ENCODE measurements at places on chromosomes 11 and 22.

DNA sequence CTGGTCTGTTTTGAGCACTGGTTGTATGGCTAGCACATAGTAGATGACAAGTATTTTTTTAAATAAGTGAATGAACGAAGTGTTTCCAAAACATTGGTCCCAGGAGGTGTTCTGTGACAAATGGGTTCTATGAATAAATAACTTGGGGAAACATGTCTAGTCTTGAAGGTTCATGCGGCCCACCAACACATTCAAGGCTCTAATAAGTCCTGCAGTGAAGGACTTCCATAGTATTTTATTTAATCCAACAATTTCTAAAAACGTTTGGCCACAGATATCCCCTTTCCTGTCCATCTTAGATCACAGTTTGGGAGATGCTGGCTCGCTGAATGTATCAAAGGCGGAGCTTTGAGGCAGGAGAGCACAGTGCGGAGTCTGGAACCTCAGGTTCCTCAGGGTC lies 22.5 kb downstream of the PARVG start:
- DNase-seq, result no peak

- no peak for DNase-seq
Measured at GRCh38 chr11:70862093-70862492, 390.3 kb downstream of the SHANK2 start.

DNA sequence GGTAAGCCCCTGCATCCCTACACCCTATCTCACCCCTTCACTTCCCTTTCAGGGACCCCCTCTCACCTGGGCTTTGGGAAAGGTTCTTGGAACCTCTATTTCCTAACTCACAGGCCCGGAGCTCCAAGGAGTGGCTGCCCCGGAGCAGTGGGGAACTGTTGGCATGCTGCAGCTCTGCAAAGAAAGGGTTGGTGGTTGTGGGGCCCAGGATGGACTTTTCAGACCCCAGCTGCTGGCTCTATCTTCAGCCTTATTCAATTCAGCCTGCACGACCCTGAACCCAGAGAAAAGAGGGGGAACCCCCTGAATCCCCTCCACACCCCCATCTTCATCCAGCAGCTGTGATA lies 10.0 kb downstream of the ROBO4 start:
- no peak for DNase-seq

DNA sequence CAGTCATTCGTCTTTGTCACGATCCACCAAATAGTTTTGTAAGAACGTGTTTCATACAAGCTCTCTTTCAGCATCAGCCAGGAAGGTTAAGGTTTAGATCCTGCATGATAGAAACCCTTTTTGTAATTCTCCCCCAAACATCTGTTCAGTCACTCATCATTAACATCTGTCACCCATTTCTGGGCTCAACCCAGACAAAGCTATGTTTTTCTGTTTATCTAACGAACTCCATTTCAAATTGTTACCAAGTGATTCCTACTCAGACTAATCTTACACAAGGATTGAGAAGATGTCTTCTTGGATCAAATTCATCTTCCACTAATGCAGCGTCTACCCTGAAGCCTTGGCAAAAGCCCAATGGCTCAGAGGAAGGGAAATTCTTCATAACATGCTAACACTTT lies 58.8 kb downstream of the FZD4 start:
- DNase-seq, result no peak

- no peak for DNase-seq
Measured at GRCh38 chr22:32080904-32081303, 37.8 kb downstream of the SLC5A1 start.

- no peak for DNase-seq
Measured at GRCh38 chr11:57867966-57868365, 106.4 kb downstream of the CTNND1 start.

- no peak for DNase-seq
Measured at GRCh38 chr11:11856638-11857037, 14.9 kb downstream of the USP47 start.

DNA sequence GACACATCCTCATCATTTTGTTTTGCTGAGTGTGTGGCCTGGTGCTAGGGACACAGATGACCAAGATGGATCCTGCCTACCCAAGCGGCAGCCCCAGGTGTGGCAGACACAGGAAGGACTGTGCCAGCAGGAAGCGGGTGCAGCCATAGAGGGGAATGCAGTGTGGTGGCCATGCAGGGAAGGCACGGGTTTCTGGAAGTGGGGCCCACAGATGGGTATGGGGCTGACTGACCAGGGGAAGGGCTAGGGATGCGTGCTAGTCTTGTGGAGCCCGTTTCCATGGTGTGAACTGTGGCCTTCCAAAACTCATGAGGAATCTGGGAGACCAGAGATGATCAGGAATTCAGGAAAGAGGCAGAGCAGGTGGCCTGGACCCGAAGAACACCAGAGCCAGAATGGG lies 33.5 kb downstream of the YPEL1 start:
- no peak for DNase-seq

DNA sequence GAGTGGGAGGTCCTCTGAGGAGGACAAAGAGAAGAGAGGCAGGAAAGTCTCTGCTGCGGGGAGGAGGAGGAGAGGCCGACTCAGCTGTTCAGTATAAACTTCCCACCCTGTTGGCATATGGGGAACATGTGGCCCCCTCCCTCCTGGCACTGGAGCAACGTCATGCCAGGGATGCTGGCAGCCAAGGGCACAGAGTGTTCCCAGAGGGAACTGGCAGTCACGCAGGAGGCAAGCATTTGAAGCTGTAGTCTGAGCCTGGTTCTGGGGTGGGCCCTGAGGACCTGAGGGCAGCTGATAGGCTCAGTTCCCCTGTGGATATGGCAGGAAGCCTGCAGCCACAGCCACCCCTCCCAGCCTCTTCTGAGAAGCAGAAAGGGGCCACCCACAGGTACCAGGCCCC lies 67.1 kb upstream of the TSPAN18 start:
- no peak for DNase-seq

DNA sequence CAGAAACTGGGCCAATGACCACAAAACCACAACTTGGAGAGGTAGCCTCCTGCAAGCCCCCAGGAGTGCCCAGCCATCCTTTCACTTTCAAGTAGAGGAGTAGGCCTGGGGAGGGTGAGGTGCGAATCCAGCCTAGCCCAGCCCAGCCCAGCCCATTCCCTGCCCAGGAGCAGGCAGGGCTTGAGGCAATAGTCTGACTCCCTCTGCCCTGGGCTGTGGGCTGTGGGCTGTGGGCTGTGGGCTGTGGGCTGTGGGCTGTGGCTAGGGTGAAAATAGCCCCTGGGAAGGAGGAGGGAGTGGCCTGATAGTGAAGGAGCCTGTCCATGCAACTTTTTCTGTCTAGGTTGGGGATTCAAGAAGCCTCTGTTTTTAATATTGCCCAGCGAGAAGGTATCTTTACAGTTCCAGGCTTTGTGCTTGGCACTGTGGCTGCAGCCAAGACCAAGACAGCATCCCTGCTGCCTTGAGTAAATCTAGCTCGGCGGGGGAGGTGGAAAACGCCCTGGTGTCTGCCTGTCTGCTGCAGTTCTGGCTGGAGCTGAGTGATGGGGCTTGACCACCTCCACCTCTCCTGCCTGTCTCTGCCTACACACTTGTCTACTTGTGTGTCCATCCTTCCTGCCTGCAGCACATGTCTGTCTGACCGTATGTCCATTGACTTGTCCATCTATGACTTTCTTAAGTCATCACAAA lies 40.7 kb downstream of the LMO1 start:
- no peak for DNase-seq

GRCh38 chr11:128632141-128632791 lies 44.9 kb upstream of the ETS1 start:
- DNase-seq, result no peak

DNA sequence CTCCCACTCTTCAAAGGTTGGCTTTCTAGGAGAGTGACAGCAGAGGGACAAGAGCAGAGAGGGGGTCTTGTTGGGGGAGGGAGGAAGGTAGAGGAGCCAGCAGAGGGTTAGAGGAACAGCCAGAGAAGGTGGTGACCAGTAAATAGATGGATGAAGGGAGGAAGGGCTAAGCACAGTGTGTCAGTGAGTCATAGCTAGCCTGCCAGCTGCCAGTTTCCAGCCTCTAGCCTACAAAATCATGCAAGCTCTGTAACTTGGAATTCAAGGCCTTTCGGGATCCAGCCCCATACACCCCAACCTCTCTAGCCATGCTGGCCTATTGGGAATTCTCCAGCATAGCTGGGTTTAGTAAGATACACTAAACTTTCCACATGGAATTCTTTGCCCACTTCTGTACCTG lies 147.4 kb upstream of the TEAD1 start:
- no peak for DNase-seq

- DNase-seq, result no peak
Measured at GRCh38 chr11:61141601-61142028, 19.6 kb downstream of the VPS37C start.

Data from stimulated activated CD4-positive, alpha-beta T cell treated with anti-CD3 and anti-CD28 coated beads, Interleukin-1b, Interleukin-23, amount 100 ng/mL, for 24 hours (primary cell).